NCI-H2029 treated with DMSO at 0.1 percent for 48 hours (cell line): ENCODE measurements at places on chromosomes 6 and 20.

DNA sequence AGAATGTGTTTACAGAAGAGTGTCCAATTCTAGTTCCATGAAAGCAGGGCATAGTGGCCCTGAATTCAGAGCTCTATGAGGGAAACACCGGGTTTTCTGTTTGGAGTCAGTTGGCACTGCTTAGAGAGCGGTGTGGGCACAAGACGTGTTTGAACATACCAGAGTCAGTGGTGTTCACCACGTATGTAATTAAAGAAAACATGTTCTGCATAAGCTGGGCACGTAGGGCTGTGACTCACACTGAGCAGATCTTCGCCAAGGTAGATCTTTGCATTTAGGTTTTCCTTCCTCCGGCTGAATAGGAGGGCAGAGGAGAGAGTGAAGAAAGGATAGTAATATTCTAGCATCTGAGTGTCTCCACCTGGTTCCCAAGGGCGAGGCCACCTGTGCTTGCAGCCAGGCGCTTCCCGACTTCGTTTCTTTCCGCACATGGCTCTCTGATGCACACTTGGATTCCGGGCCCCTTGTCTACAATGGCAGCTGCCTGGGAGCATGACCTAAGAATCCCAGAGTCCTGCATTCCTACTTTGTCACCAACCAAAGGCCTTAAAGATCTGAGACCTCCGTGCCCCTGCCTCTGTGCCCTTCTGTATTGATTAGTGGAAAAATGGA lies 136.2 kb downstream of the ERMARD start:
- DNase-seq, result no peak

DNA sequence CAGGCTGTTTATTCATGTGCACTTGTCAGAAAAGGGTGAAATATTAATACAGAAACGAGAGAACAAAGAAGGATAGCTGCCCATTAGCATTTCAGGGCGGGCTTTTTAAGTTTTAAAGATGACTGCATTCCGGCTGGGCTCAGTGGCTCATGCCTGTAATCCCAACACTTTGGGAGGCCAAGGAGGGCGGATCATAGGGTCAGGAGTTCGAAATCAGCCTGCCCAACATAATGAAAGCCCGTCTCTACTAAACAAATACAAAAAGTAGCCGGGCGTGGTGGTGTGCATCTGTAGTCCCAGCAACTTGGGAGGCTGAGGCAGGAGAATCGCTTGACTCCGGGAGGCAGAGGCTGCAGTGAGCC lies 130.5 kb downstream of the HFE start:
- peak; percentile 35 for DNase-seq

DNA sequence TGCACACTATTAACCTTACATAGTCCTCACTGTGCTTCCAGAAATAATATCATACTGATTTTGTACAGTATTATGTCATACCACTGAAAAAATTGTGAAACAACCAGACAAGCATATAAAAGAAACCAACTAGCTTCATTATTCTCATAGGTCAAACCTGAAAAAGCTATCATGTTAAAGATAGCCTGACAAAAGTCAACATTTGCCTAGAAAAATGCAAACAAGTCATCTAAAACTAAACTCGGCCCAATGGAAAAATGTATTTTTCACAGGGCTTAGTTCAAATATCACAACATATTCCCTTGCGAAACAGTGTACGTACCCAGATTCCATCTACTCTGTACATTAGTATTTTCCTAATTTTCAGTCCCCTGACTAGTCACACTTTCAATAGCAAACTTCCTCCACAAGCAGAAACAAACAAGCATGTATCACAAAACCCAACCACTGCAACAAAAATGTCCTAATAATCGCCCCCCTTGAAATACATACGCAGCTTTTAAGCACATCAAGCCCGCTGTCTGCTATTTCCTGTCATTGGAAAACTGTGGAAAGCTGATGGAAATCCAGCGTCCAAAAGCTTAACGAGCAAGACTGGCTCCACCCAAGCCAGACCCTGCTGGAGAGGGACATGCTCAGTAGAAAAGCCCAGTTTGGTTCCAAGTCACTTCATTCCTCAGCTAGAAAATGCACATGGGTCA lies 93.1 kb downstream of the EPB41L2 start:
- DNase-seq, result no peak

GRCh38 chr6:111122458-111123286 lies 35.4 kb downstream of the SLC16A10 start:
- DNase-seq, result peak; percentile 29

DNA sequence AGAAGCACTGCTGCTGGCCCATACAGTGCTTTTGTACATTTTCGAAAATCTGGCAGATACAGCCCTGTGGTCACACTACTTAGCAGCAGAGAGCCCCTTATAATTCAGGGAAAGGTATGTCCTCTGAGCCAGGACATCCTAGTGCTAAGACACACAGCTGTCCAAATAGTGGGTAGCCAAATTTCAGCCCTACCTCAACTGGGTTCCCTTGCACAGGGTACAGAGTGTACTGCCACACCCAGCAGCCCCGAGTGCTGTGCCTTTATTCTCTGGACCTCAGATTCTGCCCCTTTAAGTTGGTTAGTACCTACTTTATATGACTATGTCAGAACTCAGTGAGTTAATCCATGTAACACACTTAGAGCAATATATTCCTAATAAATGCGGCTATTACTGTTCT lies 47.6 kb downstream of the PRPH2 start:
- no peak for DNase-seq

DNA sequence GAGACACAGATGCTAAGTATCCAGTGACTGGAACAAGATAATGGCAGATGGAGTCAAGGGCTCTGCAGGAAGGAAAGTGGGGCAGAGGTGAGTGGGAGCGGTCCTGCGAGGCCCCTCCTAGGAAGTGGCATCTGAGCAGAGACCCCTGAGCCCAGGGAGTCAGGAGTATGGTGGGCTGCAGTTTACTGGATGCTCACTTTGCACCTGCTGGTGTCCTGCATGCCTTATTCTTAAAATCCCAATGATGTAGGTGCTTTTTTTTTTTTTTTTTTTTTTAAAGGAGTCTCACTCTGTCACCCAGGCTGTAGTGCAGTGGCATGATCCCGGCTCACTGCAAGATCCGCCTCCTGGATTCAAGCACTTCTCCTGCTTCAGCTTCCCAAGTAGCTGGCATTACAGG lies 5.6 kb downstream of the CEBPB start:
- DNase-seq, result no peak
